ENCODE measurements at places on chromosomes 7 and 10.

DNA sequence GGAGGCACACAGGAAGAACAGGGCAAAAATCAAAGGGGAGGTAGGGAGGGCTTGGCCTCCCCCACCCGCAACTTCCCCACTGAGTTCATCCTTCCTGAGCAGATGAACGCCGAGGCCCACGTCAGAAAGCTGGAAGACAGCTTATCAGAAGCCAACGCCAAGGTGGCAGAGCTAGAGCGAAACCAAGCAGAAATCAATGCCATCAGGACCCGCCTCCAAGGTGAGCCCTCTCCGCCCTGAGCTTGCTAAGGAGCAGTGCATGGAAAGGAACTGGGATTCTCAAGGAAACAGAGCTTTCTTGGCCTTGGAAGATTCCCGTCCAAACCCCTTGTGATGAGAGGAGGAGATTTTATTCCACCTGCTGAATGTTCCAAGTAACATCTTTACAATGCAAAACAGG, 16.5 kb downstream of the MYH16 start:
- no peak for DNase-seq

DNA sequence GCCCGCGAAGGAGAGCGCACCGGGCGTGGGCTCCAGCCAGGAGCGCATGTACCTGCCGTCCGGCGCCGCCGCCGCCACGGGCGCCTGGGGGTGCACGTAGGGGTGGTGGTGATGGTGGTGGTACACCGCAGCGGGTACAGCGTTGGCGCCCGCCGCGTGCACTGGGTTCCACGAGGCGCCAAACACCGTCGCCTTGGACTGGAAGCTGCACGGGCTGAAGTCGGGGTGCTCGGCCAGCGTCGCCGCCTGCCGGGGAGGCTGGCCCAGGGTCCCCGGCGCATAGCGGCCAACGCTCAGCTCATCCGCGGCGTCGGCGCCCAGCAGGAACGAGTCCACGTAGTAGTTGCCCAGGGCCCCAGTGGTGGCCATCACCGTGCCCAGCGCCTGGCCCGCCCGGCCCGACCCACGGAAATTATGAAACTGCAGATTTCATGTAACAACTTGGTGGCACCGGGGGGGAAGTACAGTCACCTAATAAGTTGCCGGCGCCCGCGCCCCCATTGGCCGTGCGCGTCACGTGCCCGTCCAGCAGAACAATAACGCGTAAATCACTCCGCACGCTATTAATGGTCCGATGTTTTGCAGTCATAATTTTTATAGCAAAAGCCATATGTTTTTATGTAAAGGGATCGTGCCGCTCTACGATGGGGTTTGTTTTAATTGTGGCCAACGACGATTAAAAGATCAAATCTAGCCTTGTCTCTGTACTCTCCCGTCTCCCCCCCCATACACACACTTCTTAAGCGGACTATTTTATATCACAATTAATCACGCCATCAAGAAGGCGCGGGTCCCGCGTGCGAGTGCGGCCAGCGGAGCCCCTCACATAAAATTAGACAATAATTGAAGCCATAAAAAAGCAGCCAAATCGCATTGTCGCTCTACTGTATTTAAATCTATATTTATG, at the start of gene HOXA9:
Gene HOXA9, minus strand, starts transcription at position 449 of the 907 bp plus-strand sequence. Its CDS starts 80 bp downstream, at position 369.
- DNase-seq: no peak

- peak; percentile 7 for DNase-seq
These were observed 12.3 kb upstream of the SNX10 start for GRCh38 chr7:26279405-26279804.

GRCh38 chr10:11144626-11145494, 127.2 kb downstream of the CELF2 start:
- no peak for DNase-seq

- no peak for DNase-seq
These were observed 10.2 kb upstream of the ZFYVE27 start for GRCh38 chr10:97726636-97727178.

GRCh38 chr7:75639886-75640190, 98.9 kb downstream of the HIP1 start:
- no peak for DNase-seq

GRCh38 chr10:16904639-16905061, 87.4 kb upstream of the RSU1 start:
- DNase-seq: no peak

- DNase-seq: no peak
These were observed 188.3 kb upstream of the STK17A start for GRCh38 chr7:43394441-43395130.

Data from effector memory CD4-positive, alpha-beta T cell (primary cell).